ENCODE measurements at places on chromosomes 16 and 17.

DNA sequence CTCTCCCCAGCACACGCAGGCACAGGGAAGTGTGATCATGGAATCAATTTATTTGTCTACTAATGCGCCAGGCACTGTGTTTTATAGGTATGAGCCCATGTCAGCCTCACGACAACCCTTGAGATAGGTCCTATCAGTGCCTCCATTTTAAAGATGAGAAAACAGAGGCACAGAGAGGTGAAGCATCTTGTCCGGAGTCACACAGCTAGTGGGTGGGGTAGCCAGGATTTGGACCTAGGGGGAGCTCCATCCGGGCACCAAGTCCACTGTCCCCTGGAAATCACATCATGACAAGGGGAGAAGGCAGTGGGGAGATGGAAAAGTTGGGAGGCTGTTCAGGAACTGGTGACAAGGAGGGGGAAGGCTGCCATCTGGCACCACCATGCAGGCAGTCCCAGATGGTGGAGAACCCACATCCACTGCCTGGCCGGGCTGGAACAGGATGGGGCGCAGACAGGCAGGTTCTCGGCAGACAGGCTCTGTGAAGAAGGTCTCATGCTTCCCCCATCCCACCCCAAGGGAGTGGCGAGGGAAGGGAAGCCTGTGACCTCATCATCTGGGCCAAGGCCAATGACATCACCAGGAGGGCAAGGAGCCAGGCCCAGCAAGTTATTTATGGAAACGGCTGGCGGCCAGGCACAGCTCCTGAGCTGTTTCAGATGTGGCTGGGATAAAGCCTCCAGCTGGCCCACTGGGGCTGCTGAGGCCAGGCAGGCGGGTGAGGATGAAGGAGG lies 126.0 kb upstream of the SDK2 start:
- DNase-seq = no peak

DNA sequence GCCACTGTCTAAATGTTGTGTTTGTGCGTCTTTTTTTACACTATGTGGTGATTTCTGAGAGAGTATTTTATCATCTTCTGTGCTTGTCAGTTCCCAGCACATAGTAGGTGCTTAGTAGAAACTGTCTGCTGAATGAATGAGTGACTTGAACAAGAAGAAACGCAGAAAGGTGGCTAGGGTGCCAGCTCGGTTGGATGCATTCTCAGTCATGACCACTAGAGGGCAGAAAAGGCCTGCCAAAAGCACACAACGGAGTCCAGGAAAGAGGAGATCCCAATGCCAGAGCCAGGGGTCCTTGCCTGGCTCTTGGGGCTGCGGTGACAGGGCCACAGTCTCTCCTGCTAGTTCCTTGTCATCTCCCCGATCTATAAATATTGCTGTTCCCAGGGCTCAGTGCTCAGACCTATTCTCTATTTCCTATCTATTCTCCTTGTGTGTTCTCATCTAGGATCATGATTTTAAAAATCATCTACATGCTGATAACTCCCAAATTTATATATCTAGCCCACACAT lies 57.3 kb upstream of the CCL1 start:
- DNase-seq = peak; percentile 78

DNA sequence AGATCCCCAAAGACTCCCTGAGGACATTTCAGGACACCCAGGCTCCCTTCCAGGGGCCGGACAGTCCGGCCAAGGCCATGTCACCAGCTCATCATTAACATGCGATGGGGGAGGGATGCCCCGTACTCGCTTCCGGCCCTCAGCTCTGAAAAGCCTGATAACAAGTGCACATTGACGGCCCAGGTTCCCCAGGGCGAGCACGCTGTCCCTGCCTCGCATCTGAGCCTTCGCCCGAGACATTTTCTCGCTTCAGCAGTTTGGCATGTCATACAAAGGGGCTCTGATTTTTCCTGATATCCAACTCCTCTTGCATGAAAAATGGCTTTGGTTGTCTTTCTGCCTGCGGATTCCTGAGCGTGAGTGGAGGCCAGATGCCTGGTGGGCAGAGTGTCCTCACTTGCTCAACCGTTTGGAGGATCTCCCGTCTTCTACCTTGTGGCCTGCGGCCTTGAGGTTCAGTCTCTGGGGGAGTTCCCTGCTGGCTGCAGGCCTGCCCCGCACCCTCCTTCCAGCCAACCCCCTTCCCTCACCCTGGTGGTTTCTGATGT lies 14.1 kb downstream of the CACNG4 start:
- DNase-seq = no peak

DNA sequence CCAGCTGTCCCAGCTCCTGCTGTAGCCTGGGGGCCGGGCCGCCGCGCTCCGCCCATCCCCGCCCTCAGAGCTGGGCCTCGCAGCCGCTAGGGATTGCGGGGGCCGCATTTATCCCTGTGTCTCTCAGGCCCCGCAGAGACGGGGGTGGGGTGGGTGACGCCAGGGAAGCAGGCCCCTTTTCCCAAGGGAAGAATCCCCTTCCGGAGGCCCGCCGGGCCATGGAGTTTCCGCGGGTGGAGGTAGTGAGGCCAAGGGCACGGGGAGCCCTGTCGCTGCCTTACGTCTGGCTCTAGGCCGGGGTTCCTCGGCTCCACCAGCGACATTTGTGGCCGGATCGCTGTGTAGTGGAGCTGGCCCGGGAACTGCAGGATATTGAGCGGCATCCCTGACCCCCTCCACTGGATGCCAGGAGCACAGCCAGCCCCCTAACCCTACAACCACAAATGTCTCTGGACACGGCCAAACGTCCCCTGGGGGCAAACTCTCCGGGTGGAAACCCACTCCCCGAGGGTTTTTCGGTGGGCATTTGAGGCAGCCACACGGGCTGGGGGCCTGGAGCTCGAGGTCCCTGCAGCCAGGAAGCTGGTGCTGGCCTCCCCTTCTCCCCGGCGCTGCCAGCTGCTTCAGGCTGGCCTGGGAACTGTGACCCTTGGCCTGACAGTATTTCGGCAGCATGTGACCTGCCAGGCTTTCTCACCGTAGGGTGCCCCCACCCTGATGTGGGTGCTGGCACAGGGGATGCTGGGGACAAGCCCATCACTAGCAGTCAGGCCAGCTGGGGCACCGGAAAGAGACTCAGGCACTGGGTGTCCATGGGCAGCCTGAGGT lies 12.0 kb upstream of the CD300A start:
- no peak for DNase-seq

- DNase-seq = no peak
Measured at GRCh38 chr17:72268431-72268830, 147.6 kb downstream of the SOX9 start.

GRCh38 chr16:87538594-87538993 lies 45.8 kb upstream of the ZCCHC14 start:
- peak; percentile 27 for DNase-seq

GRCh38 chr16:14509055-14509454 lies 121.0 kb downstream of the PARN start:
- no peak for DNase-seq

- no peak for DNase-seq
Measured at GRCh38 chr17:16438173-16438556, 22.8 kb downstream of the TRPV2 start.

- no peak for DNase-seq
Measured at GRCh38 chr17:31002047-31002446, 31.2 kb downstream of the RNF135 start.

DNA sequence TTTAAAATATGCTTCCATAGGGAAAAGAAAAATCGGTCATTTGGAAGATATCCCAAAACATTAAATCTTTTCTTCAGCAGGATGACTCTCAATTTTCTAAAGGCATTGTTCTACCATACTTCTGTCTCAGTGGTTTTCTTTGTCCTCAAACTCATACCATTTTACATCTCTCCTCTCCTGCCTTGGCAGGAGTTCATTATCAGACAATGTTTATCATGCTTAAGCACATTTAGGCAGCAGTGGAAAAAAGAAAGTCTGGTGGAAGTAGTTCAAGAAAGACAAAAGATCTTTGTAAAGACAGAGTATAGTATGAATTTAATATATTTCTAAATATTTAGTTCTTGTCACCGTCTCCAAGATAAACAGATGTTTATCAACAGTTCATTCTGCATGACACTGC lies 68.2 kb downstream of the CDK12 start:
- DNase-seq = no peak

DNA sequence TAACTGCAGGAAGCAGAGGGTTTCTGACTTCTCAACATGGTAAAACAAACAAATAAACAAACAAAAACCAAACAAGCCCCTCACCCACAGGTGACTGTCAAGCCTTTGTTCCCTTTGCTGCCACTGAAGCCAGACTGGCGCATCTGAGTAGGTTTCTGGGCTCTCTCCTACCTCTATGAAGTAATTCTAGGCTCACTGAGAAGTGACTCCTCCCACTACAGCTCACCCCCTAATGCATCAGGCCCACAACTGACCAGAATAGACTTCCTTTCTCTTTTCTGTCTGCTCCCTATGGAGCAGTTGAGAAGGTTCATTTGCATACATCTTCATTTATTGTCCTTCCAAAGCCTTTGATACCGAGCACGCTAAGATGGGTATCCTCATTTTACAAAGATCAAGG lies 77.0 kb upstream of the CCL2 start:
- no peak for DNase-seq

All from activated CD4-positive, alpha-beta T cell treated with anti-CD3 and anti-CD28 coated beads for 36 hours (primary cell).